ENCODE measurements at places on chromosomes 7 and 10.

- no peak for DNase-seq
Measured at GRCh38 chr10:24009115-24009514, 199.8 kb upstream of the KIAA1217 start.

- DNase-seq = no peak
Measured at GRCh38 chr7:27967639-27968038, 213.0 kb downstream of the JAZF1 start.

DNA sequence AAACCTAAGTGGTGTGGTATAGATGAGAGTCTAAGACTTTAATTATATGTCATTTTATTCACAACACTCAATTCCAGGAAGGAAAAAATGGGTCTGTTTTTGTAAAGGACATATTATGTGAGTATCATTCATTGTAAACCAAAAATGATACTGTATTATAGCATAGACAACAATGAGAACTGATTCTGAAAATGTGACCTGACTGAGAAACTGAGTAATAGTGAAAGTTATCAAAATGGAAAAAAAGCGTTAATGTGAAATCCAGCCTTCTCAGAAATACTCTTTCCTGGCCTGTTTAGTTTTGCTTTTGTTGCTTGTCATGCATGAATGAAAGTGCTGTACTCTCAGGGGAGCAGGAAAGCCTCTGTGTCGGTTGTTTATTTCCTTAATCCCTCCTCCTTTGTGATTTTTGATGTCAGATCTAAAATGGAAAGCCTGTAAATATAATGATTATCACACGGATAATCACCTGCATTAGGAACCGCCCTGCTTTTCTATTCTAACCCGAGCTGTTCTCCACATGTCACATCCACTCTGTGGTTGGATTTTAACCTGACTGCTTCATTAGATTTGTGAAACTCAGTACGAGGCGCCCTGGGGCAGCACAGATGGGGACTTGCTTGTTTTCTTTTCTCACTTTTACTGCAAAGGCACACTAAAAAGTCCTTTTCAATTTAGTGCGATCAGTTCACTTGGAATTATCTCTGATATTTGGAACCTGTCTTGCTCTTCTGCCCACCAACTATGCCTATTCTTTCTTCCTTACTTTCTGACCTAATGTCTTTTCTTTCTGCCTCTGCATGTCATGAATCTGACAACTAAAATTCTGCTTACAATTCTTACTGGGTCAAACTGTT lies 240.9 kb upstream of the KAT6B start:
- DNase-seq = peak; percentile 30

DNA sequence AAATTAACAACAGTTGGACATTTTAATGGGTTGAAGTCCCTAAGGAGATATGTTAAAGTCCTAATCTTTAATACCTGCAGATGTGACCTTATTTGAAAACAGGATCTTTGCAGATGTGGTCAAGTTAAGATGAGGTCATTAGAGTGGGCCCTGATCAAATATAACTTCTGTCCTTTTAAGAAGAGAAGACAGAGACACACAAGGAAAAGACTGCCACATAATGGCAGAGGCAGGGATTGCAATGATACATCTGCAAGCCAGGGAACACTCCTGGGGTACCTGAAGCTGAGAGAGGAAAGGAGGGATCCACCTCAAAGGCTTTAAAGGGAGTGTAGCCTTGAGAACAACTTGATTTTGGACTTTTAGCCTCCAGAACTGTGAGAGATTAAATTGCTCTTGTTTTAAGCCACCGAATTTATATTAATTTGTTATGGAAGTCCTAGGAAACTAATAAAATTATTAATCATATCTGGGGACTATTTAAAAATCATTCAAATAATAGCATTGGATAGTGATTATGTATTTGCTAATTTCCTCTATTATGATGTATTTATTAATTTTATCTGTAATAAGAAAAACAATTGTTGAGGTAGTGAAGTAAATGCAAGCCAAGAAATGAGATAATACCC lies 700.0 kb upstream of the PCDH15 start:
- DNase-seq = no peak

Data from CD4-positive, alpha-beta T cell treated with Interferon alpha-2 for 1 hour (primary cell).